NCI-H1417 treated with DMSO at 0.1 percent for 48 hours (cell line): ENCODE measurements at places on chromosomes 2 and 18.

GRCh38 chr2:159200498-159200897 is 86.0 kb downstream of the WDSUB1 start:
- no peak for DNase-seq

DNA sequence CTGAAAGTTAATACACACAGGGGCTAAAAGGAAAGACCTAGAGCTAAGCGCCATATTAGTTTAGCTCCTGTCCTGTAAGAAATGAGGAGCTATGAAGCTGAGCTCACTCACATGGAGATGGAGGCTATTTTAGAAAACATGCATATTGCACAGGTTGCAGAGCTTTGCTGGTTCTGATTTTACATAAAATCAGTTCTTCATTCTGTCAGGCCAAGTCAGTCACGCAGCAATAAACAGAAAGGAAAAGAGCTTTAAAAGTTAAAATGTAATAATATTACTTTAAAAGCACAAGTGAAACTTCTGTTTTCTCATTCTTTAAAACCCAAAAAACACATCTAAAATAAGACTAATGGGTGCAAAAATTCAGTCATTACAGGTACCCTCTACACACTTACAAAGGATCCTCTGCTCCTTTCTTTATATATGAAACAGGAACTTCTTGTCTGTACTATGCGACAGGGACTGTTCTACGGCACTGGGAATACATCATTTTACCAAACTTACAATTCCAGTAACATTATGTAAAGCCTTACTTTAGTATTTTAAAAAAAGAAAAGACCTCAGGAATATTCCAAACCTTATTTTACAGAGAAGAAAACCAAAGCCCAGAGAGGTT is 113.8 kb downstream of the THADA start:
- no peak for DNase-seq

DNA sequence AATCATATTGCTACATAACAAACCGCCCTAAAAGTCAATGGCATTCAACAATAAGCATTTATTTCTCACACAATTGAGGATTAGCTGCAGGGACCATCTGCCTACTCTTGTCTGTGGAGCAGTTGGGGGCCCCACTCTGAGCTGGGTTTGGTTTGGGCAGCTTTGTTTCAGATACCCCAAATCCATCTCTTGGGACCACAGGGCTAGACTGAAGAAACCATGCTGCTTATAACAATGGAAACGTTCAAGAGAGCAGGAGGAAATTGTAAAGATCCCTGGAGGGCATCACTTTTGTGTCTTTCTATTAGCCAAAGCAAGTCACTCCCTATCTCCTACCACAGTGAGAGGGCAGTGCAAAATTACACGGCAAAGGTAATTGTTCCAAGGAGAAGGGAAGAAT is 146.5 kb upstream of the MGAT5 start:
- DNase-seq, result no peak

DNA sequence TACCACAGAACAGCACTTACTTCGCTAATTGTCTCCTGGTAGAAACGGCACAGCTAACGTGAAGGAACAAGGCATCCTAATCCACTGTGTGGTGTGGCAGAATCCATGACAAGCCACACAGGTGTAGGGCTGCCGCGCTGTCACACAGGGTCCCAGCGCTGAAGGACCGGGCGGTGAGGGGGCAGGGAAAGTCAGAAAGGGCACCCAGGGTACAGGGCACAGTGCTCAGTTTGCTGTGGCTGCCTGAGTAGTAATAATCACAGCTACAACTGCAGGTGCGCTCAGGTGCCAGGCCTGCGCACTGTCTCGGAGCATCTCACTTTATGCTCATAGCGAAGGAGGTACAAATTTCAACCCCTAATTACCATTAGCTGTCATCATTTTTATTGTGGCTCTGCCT is 55.2 kb upstream of the CAB39 start:
- DNase-seq, result no peak

GRCh38 chr2:2793925-2794560 is 463.0 kb upstream of the MYT1L start:
- DNase-seq, result no peak

DNA sequence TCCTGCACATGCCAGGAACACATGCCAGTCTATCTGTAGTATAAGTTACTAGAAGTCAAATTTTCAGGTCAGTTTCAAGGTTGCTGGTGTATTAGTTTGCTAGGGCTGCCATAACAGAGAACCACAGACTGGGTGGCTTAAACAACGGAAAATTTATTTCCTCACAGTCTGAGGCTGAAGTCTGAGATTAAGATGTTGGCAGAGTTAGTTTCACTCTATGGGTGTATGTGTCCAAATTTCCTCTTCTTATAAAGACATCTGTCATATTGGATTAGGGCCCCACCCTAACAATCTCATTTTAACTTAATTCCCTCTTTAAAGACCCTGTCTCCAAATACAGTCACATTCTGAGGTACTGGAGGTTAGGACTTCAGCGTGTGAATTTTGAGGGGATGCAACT is 26.5 kb downstream of the B3GNT7 start:
- no peak for DNase-seq

DNA sequence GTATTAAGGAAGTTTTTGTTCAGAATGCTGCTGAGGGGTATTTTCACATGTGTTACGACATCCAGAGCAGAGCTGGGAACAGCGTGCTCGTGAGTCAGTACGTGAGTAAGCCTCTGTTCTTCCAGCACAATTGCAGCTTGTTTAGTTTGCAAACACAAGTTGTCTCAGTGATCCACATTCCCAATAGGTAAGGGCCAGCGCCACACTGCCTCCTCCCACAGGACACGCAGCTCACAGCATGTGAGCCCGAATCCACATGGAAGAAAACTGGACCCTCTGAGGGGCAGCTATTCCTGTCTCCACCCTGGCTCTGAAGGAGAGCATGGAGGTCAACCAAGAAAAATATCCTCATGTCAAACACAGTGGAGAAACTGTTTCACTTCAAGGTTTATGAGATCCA is 173.9 kb upstream of the PID1 start:
- no peak for DNase-seq

DNA sequence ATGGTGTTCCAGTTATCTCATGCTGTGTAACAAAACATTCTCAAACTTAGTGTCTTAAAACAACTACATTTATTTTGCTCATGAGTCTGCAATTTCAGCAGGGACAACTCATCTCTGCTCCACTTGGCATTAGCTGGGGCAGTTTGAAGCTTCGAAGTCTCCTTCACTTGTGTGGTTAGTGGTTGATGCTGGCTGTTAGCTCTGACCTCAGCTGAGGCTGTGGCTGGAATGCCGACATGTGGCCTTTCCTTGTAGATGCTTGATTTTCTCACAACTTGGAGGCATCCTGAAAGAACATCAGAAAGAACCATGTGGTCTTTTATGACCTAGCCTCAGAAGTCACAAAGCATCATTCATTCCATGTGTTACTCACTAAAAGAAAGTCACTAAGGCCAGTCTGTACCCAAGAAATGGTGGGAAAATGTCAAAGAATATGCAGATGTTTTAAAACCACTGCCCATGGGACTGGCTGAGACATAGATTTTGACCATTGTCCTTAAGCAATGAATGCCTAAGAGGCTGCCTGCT is 3.8 kb upstream of the TMSB10 start:
- no peak for DNase-seq

DNA sequence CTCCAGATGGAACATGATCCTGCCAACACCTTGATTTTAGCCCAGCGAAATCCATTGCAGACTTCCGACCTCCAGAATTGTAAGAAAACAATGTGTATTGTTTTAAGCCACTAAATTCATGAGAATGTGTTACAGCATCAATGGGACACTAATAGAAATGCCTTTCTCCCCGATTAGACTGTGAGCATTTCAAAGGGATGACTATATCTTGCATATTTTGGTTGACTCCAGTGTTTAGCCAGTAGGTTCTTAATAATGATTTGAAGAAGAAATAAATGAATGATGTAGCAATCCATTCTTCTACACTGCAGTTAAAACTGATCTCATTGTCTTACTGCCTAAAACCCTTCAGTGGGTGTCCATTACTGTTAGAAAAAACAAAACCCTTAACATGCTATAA is 67.4 kb upstream of the ACVR1C start:
- DNase-seq, result no peak

GRCh38 chr2:239261356-239261755 is 139.5 kb downstream of the HDAC4 start:
- DNase-seq, result no peak

DNA sequence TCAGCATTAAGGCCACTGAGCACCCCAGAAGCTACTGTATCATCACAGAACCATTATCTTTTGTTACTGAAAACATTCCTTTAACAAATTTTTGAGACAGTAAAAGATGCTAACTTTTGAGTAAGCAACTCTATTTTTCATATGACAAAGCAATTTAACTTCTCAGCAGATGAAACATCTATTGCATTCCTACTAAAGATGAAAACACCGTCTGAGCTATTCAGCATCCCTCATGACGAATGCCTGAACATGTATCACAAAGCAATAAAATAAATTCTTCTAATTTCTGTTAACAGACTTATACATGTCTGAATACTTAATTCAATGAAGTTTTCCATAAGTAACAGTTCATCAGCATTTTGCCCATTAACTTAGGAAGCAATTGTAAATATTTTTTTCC is 23.9 kb downstream of the CHN1 start:
- DNase-seq, result no peak

DNA sequence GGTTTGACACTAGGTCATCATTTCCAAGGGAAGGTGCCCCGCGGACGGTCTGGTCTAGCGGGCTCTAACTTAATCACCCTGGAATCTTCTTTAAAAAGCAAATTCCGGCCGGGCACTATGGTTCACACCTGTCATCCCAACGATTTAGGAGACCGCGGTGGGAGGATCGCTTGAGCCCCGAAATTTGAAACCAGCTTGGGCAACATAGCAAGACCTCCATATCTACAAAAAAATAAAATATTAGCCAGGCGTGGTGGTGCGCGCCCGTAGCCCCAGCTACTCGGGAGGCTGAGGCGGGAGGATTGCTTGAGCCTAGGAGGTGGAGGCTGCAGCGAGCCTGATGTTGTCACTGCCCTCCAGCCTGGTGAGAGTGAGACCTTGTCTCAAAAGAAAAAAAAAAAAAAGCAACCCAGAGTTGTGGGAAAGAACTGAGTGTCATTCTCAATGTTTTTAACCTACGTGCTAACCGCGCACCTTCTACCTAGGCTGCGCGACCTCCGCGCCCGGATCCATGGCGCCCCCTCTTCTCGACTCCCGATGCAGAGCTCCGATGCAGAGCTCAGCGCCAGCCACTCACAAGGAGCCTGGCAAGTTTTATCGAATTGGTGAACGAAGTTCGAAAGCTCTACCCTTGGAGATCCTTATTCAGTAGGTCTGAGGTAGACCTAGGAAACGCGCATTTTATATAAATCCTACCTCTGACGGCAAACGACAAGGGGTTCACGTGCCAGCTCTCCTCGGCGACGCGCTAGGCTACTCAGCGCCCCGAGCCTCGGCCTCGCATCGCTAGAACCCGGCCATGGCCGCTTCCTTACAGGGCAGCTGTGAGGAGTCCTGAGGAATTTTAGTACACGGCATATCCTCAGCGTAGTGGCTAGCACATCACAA is 888 bp upstream of the TWSG1 start:
- DNase-seq, result no peak

DNA sequence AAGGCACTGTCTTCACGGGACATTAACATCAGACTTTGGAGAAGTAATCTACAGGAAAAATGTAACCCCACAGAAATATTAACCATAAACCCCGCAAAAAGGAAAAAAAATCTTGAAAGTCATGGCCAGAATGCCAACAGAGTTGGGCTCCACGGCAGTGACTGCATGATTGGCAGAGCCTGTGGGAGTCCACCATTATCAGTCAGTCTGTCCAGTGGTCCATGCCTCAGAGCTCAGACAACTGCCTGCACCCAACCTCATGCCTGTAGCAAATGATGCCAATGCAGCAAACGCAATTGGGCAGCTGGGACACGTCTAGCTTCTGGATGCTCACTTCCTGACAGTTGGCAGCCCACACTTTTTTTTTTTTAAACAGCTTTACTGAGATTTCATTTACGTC is 5.1 kb upstream of the PPIG start:
- DNase-seq, result no peak

DNA sequence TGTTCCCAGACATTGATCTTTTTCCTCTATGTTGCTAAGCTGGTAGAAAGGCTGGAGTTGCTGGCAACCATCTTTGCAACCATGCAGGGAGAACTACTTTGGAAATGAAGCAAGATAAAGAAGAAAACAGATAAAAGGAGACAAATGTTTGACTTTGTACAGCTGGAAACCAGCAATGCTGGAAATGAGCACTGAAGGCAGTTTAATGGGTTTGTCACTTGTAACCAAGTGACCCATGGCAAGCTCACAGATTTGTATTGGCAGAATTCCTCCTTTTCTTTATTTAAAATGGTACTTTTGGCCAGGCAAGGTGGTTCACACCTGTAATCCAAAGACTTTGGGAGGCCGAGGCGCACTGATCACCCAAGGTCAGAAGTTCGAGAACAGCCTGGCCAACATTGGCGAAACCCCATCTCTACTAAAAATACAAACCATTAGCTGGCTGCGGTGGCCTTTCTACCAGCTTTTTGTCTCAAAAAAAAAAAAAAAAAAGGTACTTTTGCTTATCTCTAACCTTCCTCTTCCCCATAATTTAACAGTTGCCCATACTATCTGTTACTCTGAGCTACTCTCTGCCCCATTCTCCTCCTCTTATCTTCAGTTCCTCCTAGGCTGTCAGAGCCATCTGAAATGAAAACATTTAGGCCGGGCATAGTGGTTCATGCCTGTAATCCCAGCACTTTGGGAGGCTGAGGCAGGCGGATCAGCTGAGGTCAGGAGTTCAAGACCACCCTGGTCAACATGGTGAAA is 2.0 kb upstream of the BOLA3 start:
- no peak for DNase-seq

DNA sequence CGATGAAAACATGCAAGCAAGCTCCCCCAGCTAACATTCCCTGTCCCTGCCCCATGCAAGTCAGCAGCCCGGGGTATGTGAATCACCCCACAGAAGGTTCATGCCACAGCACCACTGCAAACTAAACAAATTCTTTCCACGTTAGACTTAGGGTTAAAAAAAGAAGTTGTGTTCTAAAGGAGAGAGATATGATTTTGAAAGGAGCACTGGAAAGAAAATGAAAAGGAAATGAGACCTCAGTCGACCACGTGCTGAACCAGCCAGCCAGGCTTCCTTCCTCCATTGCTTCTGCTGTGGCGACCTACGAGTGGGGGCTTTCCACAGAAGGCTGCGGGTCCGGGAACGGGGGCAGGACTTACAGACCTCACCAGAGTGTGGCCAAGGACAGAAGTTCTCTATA is 52.0 kb downstream of the ARL4C start:
- DNase-seq, result no peak

GRCh38 chr2:26904839-26905238 is 56.9 kb downstream of the DPYSL5 start:
- DNase-seq, result no peak

- no peak for DNase-seq
Observed at GRCh38 chr2:15450808-15451207, 110.3 kb downstream of the NBAS start.

GRCh38 chr2:6909431-6910385 is 7.5 kb upstream of the RNF144A start:
- DNase-seq, result no peak
